IMR-90 (cell line): ENCODE measurements at places on chromosomes 2 and 18.

DNA sequence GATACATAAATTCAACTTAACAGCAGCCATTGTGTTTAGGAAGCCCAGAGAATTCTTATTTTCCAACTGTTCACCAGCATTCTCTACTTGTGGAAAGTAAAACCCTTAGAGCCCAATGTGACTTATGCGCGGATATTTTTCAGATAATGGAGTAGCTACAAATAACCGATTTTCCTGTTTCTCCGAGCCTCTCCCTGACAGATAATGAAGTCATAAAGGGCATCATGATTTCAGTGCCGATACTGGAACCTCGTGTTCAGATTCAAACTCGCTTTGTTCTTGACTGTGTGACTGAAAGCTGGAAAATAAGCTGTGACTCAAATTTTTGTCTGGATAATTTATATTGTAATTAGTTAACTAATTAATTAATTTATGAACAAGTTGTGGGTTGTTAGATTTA, 228.2 kb downstream of the VAPA start:
- H3K4me1 ChIP-seq = peaks cover 32% of the 10 kb centered on the region
- DNase-seq = no peak
- no peak overlapping the region for H3K4me3 ChIP-seq

DNA sequence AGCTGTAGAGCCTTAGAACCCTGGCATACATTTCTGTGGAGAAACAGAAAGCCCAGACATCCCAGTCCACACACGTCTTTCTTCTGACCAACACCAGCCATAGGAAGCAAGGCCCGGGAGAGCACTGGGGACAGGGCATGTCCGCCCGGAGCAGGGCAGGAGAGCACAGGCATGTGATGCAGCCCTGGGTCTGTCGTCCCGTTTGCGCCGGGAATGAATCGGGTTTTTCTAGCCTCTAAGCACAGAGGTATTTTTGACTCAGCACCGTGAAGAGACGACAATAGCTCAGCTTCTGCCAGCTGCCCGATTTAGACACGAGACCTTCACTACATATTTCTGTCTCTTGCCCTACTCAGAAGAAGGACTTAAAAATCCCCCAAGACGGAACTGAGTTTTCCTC, 7.3 kb upstream of the AMMECR1L start:
- no peaks in the 10 kb centered on the region for H3K27me3 ChIP-seq
- H3K4me3 ChIP-seq = no peak overlapping the region
- H3K36me3 ChIP-seq = no peaks in the 10 kb centered on the region
- no peak for DNase-seq
- peaks cover 3% of the 10 kb centered on the region for H3K4me1 ChIP-seq

DNA sequence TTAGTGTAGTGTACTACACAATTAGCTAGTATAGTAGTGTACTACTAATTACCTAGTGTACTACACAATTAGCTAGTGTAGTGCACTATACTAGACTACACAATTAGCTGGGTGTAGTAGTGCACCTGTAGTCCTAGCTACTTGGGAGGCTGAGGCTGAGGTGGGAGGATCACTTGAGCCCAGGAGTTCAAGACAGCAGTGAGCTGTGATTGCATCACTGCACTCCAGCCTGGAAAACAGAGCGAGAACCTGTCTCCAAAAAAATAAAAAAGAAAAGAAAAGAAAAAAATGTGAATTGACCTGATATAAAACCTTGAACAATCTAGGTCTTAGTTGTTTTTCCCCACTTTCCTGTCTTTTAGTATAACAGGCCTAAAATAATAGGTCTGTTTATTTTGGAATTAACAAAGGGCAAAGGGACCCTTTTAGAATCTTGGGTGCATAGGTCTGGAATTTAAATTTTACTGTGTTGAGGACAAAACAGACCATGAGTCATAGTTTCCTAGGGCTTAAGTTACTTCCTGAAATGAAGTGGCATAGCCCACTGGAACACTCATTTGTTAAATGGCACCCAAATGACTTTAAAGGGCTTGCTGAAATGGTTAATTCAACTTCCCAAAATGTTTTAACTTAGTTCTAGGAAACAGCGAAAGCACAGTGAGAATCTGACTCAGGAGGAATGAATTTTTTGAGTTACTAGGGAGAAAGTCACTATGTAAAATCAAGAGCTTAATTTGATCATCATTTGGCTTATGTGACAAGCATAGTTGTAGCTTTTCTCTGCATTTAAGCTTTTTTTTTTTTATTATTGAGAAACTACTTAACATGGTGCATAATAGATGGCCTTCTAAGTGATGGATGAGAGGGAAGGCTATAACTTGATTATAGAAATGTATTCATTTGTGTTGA, 50.7 kb upstream of the ARL5A start:
- no peak overlapping the region for H3K27ac ChIP-seq
- no peak overlapping the region for H3K4me3 ChIP-seq
- no peaks in the 10 kb centered on the region for H3K27me3 ChIP-seq
- no peaks in the 10 kb centered on the region for H3K4me1 ChIP-seq

DNA sequence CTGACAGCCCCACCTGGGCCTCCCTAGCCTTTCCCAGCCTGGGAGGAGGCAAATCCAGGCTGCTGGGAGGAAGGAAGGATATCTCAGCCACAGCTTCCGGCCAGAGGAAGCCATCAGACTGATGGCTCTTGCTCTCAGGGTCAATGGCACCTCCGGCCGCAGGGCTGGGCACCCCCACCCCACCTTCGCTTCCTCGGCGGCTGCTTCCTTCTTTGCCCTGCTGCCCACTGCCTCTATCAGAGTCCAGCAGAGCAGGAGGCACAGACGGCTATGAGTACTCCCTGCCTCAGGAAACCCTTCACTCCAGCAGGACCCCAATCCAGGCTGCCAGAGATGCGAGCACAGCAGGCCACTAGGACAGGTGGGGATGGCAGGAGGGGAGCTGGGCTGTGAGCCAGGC, 3.3 kb downstream of the SEMA4C start:
- no peaks in the 10 kb centered on the region for H3K27me3 ChIP-seq
- no peak overlapping the region for H3K27ac ChIP-seq
- no peak for DNase-seq
- peaks cover 7% of the 10 kb centered on the region; the same call in 1 of the 2 replicates for H3K4me1 ChIP-seq

DNA sequence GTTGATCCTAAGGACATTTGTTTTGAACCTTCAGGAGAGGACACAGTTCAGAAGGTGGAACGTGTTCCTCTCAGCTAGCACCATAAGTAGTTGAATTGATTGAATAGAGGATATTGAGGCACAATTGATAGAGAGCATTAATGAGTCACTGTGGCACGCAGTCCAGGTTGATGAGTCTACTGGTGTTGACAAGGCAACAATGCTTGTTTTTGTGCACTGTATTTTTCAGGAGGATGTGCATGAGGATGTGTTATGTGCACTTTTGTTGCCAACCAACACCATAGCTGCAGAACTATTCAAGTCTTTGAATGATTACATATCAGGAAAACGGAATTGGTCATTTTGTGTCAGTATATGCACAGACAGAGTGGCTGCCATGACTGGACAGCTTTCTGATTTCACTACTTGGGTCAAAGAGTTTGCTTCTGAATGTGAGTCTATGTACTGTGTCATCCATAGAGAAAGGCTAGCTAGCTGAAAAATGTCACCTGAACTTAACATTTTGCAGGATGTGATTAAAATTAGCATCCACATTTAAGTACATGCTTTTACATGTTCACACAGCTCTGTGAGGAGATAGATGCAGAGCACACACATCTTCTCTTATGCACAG, 140.1 kb upstream of the B3GNT2 start:
- no peak for DNase-seq
- H3K27ac ChIP-seq = no peak overlapping the region
- H3K4me3 ChIP-seq = no peak overlapping the region
- H3K36me3 ChIP-seq = no peaks in the 10 kb centered on the region
- H3K4me1 ChIP-seq = no peaks in the 10 kb centered on the region

DNA sequence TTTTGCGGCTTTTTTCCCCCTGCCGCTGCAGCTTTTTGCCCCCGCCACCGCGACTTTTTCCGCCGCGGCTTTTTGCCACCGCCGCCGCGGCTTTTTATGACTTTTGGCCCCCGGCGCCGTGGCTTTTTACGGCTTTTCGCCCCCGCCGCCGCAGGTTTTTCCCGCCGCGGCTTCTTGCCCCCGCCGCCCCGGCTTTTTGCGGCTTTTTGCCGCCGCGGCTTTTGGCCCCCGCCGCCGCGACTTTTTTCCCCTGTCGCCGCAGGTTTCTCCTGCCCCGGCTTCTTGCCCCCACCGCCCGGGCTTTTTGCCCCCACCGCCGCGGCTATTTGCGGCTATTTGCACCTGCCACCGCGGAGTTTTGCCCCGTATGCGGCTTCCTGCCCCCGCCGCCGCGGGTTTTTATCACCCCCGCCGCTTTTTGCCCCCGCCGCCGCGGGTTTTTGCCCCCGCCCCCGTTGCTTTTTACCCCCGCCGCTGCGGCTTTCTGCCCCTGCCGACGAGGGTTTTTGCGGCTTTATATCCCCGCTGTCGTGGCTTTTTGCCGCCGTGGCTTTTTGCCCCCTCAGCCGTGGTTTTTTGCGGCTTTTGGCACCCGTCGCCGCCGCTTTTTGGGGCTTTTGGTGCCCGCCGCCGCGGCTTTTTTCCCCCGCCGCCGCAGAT, 2750.9 kb downstream of the RPIA start:
- H3K4me3 ChIP-seq = peak overlapping the region; percentile 24; the same call in 1 of the 2 replicates
- H3K4me1 ChIP-seq = no peaks in the 10 kb centered on the region
- DNase-seq = no peak
- H3K36me3 ChIP-seq = no peaks in the 10 kb centered on the region
- no peak overlapping the region for H3K27ac ChIP-seq

GRCh38 chr2:238821944-238822670, 25.8 kb upstream of the TWIST2 start:
- no peak for DNase-seq
- no peaks in the 10 kb centered on the region for H3K4me1 ChIP-seq
- peaks cover 10% of the 10 kb centered on the region for H3K27me3 ChIP-seq
- no peaks in the 10 kb centered on the region for H3K36me3 ChIP-seq
- H3K4me3 ChIP-seq = no peak overlapping the region

GRCh38 chr2:113105047-113105785, 22.2 kb upstream of the IL1RN start:
- no peaks in the 10 kb centered on the region for H3K4me1 ChIP-seq
- H3K27ac ChIP-seq = no peak overlapping the region
- no peak overlapping the region for H3K4me3 ChIP-seq
- peak; percentile 46 for DNase-seq
- no peaks in the 10 kb centered on the region for H3K36me3 ChIP-seq

GRCh38 chr18:27713738-27714095, 463.2 kb downstream of the CDH2 start:
- H3K27me3 ChIP-seq = no peaks in the 10 kb centered on the region
- no peaks in the 10 kb centered on the region for H3K36me3 ChIP-seq
- H3K4me1 ChIP-seq = no peaks in the 10 kb centered on the region
- DNase-seq = peak; percentile 15
- no peak overlapping the region for H3K4me3 ChIP-seq

DNA sequence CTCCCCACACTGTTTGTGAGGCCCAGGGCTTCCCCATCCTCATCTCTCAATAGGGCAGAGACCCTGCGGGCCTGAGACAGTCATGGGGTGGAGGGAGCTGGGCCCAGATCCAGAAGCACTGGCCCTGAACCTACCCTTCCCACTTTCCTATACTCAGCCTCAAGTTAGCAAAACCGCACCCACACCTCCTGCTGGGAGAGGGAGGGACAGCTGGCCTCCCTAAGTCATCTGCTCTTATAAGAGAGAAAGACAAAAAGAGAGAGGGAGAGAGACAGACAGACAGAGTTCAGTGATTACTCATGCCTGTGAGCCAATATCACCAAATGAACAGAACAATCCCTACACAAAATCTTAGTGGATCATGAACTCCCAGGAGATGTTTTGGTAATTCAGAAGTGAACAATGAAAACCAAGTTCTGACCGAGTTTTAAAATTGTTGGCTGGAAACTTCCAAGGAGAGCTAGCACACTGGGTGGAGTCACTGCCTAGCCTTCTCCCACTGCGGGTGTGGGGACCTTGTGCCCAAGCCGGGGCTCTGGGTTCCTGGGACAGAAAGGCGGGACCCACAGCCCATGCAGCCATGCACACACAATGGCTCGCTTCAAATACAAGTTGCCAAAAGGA, 130.5 kb downstream of the PXDN start:
- peaks cover 4% of the 10 kb centered on the region; the same call in 1 of the 2 replicates for H3K4me1 ChIP-seq
- no peaks in the 10 kb centered on the region for H3K36me3 ChIP-seq
- DNase-seq = peak; percentile 45
- no peak overlapping the region for H3K27ac ChIP-seq

- no peak overlapping the region for H3K4me3 ChIP-seq
- H3K27me3 ChIP-seq = peaks cover 2% of the 10 kb centered on the region; the same call in 1 of the 2 replicates
- H3K27ac ChIP-seq = no peak overlapping the region
Measured at GRCh38 chr2:219752726-219753125, 125.3 kb downstream of the SLC4A3 start.

DNA sequence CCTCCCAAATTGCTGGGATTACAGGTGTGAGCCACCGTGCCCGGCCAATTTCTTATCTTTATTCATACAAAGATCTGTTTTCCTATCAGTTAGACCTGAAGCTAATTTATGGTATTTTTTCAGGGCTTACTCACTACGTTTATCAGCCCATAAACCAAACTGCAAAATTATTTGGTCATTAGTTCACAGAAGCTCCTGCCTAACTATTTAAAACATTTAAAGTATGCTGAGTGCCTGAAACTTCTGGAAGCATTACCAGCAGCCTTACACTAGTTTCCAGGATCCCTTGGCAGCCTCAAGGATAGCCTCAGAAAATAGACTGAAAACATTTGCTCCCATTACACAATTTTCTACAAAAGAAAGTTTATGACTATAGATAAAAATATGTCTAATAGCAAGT, 68.8 kb downstream of the GALNT13 start:
- H3K27me3 ChIP-seq = no peaks in the 10 kb centered on the region
- H3K4me3 ChIP-seq = no peak overlapping the region
- no peaks in the 10 kb centered on the region for H3K36me3 ChIP-seq
- H3K4me1 ChIP-seq = no peaks in the 10 kb centered on the region
- DNase-seq = no peak

DNA sequence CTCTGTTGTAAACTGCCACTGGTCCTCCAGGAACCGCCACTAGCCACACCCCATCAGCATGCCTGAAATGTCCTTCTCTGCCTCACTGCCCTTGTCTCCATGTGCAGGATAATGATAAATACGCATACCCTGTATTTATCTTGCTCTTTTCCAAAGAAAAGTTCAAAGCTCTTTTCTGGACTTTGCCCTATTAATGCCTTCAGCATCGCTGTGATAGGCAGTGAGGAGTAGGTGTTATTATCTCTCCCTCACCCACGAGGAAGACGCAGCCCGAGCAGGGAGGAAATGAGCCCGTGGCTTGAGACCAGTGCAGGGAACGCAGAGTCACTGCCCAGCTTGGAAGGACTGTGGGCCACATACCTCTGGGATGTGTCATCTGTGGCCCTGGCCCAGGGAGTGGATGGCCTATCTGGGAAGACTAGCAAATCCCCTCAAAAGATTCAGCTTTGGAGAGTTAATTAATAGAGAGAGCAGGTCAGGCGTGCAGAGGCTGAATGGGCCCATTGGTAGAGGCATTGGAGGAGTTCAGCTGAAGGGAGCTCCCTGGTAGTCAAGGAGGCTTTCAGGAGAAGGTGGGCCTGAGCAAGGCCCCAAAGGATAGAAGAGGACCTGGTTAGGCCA, 39.5 kb upstream of the MCFD2 start:
- no peak overlapping the region for H3K4me3 ChIP-seq
- H3K4me1 ChIP-seq = peaks cover 13% of the 10 kb centered on the region
- no peaks in the 10 kb centered on the region for H3K27me3 ChIP-seq
- peaks cover 58% of the 10 kb centered on the region for H3K36me3 ChIP-seq
- peak overlapping the region; percentile 84 for H3K27ac ChIP-seq
